ENCODE measurements at places on chromosomes 3 and 15. TPM values are rescaled to one million over a fixed set of nuclear protein-coding genes. Genes with fewer than 3 reads are reported as not detected.

The QRICH1 gene
- total RNA-seq = 144 TPM

The SCN5A gene
- total RNA-seq = under 0.01 TPM

The ATP13A5 gene
- not detected for total RNA-seq

The TTLL13 gene
- not detected for total RNA-seq

The ALDH1L1 gene
- 0.31 TPM for total RNA-seq

The CFAP92 gene
- total RNA-seq = 0.31 TPM

The PYGO1 gene
- 6.3 TPM for total RNA-seq

The AGBL1 gene
- 0.73 TPM for total RNA-seq

The CXCR6 gene
- total RNA-seq = not detected

The SOX2 gene
- total RNA-seq = 5.2 TPM

The CDCP1 gene
- 20.1 TPM for total RNA-seq

The ACKR4 gene
- 1.3 TPM for total RNA-seq

The CHRNA5 gene
- total RNA-seq = 7.6 TPM

The GP9 gene
- not detected for total RNA-seq

The COL6A6 gene
- not detected for total RNA-seq

The EFCC1 gene
- under 0.01 TPM for total RNA-seq

The STAB1 gene
- total RNA-seq = under 0.01 TPM
